ENCODE measurements at places on chromosomes 16 and 17.
A peak's percentile ranks its signal among the peaks of the same experiment; 100 is the strongest.

DNA sequence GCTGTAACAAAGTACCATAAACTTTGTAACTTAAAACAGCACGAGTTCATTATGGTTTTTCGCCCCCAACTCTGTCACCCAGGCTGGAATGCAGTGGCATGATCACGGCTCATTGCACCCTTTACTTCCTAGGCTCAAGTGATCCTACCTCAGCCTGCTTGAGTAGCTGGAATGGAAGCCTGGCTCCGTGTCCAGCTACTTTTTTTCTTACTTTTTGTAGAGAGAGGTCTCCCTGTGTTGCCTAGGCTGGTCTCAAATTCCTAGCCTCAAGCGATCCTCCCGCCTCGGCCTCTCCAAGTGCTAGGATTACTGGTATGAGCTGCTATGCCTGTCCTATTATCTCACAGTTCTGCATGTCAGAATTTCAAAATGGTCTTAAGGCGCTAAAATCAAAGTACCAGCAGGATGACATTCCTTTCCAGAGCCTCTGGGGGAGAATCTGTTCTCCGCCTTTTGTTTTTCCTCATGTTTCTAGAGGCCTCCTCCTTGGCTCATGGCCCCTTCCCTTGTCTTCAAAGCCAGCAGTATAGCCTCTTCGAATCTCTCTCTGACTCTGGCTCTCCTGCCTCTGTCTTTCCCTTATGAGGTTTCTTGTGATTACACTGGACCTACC lies 10.1 kb upstream of the PRM1 start:
- DNase-seq = no peak

DNA sequence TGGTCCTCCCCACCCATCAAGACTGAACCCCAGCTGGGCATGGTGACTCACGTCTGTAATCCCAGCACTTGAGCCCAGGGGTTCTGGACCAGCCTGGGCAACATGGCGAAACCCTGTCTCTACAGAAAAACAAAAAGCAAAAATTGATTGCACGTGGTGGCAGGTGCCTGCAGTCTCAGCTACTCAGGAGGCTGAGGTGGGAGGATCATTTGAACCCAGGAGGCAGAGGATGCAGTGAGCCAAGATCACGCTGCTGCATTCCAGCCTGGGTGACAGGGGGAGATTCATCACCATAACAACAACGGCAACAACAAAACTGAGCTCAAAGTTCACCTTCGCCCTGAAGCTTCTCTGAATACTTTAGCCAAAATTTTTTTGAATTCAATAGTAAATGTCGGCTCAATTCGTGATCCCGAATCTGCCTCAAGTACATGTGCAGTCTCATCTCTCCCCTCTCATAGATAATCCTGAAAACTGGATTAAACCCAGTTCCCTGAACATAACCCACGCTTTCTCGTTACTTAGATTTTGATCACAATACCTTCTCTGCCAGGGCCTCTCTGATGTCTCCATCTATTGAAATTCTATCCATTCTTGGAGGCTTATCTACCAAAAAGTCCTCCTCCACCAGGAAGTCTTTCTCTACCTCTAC lies 13.5 kb upstream of the MYH10 start:
- DNase-seq = no peak

DNA sequence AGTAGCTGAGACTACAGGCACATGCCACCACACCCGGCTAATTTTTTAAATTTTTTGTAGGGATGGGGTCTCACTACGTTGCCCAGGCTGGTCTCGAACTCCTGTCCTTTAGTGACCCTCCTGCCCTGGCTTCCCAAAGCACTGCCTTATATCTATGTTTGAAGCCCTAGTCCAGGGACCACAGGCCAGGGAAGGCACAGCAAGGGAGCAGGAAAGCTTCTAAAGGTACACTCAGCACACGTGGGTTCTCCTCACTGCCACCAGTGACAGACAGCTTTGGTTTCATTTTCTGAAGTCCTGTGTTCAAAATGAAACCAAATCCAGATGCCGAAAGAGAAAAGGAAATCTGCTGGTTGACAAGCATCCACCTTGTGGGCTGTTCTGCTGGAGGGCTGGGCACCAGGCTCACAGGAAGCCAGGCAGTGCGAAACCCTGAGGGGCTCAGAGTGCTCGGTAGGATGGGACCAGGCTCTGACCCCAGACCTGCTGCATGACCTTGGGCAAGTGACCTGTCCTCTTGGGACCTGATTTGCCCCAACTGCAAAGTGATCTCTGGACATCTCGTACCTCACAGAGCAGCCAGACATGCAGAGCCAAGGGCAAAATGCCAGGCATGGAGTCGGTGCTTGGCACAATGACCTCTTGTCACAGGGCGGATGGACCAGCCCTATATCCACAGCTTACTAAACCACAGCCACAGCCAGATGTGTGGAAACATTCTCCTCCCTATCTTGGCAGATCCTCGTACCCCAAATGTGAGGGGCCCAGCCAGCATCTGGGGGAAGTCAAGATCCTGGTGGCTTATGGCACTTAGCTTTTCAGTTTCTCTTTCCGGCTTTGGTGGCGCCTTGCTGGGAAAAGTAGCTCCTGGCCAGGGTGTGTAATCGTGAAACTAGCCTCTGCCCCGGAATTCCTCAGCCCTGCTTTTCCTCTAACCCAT lies 2.8 kb upstream of the SOCS1 start:
- DNase-seq = peak; percentile 80

- DNase-seq = no peak
These were observed 271.1 kb upstream of the CCL2 start for GRCh38 chr17:33983824-33984574.

DNA sequence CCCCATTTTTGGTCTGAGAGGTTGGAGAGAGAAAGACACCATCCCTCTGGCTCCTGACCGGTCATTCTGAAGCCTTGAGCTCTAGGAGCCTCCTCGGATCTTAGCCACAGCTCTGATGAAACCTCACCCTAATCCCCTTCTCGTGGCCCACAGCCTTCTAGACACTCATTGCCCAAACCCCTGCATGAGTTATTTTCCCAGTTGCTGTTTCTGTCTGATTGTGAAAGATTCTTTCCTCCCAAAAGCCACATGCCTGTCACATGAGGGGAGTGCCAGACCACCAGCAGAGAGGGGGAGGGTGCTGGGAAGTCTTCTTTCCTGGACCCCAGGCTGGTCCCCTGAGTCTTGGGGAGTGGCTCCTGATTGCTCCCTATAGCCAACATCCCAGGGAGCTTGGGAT lies 17.6 kb upstream of the ABR start:
- no peak for DNase-seq

- no peak for DNase-seq
These were observed 146.3 kb upstream of the TBX2 start for GRCh38 chr17:61253362-61253761.

GRCh38 chr17:32007463-32008298 lies 498 bp downstream of the LRRC37B start:
- peak; percentile 63 for DNase-seq

DNA sequence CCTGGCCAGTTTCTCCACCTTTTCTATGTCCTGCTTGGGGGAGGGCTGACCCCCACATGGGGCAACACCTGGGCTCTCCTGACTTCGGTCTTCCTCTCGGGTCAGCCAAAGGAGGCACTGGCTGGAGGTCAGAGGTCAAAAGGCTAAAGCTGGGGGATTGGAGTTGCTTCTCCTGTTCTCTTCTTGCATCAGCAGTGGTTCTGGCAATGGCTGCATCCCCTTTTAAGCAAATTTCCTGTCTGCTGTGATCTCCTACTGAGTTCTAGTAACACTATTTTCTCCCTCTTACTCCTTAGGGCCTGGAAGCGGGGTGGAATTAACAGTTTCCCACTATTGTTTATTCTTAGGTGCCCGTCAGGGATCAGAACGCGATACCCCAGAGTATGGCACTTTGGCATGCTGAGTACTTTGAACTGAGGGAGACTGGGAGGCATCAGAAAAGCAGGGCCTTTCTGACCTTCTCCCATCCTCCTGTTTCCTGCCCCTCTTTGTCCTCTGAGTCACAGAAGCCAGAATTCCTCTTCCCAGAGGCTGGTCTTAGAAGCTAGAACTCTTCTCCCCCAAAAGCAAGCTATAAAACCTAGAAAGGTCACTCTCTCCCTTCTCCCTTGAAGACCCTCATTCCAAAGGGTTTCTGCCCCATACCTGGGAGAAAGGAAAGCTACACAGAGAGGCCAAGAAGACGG lies 268.2 kb downstream of the STX8 start:
- no peak for DNase-seq

DNA sequence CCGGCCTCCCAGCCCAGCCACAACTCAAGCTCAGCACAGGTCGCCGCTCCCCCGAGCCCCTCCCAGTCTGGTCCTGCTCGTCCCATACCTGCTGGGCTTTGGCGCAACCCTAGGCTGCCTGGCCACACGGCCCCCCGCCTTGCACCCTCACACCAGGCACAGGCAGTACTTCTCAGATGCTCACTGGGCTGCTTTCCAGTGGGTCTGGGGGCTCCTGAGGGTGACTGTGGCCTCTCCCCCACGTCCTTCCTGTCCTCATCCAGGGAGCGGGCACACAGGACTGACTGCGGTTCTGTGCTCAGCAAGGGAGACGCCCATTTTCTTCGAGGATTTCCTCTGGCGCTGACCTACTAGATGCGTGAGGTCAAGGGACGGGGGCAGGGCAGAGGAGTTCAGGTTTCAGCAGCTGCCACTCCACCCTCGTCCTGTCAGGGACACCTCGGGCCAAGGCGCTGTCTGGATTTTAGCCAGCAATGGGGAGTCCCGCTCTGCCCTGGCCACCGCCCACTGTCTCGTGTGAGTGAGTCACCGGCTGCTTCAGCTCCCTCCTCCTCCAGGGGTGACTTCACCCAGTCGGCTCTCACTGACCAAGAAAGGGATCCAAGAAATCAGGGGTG lies 115.8 kb downstream of the NPIPB11 start:
- DNase-seq = peak; percentile 65
